ENCODE measurements at places on chromosomes 1 and 21. TPM values are rescaled to one million over a fixed set of nuclear protein-coding genes. Genes with fewer than 3 reads are reported as not detected.

Gene SMCP
- not detected for total RNA-seq

Gene PLXNA2
- 0.44 TPM for total RNA-seq

Gene NVL
- 41.2 TPM for total RNA-seq

Gene DISC1
- 14.0 TPM for total RNA-seq

Gene TNNI3K
- not detected for total RNA-seq

Gene CAPN9
- not detected for total RNA-seq

Gene C1orf141
- not detected for total RNA-seq

Gene CR2
- not detected for total RNA-seq

Gene IFT25
- 59.9 TPM for total RNA-seq

Gene KRTAP23-1
- not detected for total RNA-seq

Gene CCDC185
- total RNA-seq, result not detected

Gene OPRD1
- not detected for total RNA-seq
